Putamen (tissue), 1 donor: ENCODE measurements at places on chromosomes 1 and 21.

DNA sequence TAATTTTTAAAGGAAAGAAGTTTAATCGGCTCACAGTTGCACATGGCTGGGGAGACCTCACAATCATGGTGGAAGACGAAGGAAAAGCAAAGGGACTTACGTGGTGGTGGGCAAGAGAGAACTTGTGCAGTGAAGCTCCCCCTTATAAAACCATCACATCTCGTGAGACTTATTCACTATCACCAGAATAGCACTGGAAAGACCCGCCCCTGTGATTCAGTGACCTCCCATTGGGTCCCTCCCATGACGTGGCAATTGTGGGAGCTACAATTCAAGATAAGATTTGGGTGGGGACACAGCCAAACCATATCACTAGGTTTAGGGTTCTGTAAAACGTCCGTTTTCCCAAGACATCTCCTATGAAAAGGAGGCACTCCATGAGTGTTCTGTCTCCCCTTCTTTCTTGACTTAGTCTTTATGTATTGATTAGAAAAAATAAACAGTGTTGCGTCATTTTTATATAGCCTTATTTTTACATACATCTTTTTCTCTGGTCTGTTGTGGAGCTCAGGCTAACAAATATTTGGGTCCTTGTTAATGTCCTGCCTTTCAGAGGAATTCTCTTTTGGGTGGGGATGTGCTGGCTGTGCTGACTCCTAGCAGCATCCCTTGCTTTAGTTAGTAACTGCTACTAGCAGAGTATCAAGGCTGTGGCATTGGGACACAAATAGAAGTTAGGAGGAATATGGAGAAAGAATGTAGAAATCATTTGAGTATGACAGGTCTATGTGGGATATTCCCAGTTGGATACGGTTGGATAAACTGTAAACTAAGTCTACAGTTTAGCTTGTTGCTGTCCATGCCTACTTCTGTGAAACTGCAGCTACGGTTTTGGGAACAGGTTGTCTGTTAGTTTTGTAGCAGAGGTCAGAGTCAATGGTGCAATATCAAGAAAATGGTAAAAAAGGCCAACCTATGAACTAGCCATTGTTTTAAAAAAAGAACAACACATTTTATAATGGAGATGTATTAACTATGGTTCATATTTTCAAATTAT, 23.5 kb downstream of the BACH1 start:
- DNase-seq, result no peak

GRCh38 chr1:2433936-2434655, 21.7 kb upstream of the PEX10 start:
- no peak for DNase-seq

DNA sequence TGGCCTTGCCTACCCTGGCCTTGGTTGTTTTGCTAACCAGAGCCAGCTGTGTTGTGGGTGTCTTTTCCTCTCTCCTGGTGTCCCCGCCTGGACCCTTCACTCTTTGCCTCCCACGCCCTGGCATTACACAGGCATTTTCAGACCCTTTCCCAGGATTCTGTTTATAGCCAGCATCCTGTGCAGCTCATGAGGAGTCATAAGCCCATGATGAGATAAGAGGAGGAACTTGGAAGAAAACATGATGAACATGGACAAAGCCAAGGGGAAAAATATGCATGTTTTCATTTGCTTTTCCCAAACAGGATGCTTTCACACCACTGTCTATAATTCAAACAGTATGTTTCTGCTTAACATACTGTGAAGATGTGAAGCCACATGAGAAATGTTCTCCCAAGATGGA, 18.7 kb upstream of the WARS2 start:
- no peak for DNase-seq

DNA sequence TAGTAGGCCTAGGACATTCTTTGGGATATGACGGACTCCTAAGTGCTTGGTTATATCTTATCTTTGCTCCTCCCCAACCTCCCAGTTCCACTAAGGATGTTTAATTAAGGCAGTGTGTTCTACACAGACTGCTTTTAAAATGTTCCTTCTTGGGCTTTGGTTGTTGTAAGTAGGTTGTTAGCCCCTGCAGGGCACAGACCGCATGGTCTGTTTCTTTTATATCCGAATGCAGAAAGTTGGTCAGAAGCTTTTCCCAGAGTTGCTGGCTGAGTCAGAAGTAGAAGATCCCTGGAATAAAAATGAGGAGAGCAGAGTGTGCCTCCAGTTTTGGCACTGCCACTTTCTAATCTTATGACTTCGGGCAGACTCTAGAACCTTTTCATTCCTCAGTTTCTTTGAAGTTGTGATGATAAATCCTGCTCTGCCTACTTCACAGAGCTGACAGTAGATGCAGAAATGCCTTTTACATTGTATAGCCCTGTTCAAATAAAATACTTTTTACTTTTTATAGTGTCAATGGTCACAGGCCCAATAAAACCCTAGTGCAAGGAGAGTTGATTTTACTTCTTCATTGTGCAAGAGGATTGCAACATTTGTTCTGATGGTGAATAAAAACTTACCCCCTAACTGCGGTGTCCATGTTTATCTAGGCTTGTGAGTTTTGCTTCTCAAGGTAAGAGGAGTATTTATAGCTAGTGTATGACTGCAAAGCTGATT, 18.4 kb downstream of the FMN2 start:
- DNase-seq, result peak; percentile 63
